Activated T-helper 1 cell treated with Interleukin-2 at 50 U/mL for 16 hours (primary cell): ENCODE measurements at places on chromosomes 11 and 22.

- no peak for DNase-seq
These were observed 1.2 kb downstream of the DNAJC4 start for GRCh38 chr11:64231546-64231945.

- DNase-seq, result no peak
These were observed 24.2 kb downstream of the KREMEN1 start for GRCh38 chr22:29096736-29097669.

GRCh38 chr11:65425105-65425970, 2.7 kb downstream of the NEAT1 start:
- peak; percentile 72 for DNase-seq

- no peak for DNase-seq
These were observed 120.6 kb downstream of the MICAL3 start for GRCh38 chr22:17903564-17904295.

DNA sequence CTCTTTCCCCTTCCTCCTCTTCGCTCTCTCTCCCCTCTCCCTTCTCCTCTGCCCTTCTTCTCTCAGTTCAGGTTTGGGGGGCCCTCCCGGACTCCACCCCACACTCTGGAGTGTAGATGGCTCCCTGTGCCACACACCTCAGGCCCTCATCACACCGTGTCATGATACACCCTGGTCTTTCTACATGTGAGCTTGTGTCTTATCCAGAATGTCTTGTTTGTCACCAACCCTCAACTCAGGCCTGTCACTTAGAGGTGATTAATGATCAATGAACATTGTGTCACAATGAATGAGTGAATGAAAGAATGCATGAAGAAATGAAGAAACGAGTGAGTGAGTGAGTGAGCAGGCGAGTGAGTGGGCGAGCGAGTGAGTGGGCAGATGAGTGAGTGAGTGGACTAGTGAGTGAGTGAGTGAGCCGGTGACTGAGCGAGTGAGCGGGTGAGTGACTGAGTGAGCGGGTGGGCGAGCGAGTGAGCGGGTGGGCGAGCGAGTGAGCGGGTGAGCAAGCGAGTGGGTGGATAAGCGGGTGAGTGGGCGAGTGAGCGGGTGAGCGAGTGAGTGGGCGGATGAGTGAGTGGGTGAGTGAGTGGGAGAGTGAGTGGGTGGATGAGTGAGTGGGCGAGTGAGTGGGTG, 33.8 kb downstream of the CAPN1 start:
- no peak for DNase-seq

GRCh38 chr22:35549328-35549727, 8.7 kb downstream of the RASD2 start:
- DNase-seq, result no peak

DNA sequence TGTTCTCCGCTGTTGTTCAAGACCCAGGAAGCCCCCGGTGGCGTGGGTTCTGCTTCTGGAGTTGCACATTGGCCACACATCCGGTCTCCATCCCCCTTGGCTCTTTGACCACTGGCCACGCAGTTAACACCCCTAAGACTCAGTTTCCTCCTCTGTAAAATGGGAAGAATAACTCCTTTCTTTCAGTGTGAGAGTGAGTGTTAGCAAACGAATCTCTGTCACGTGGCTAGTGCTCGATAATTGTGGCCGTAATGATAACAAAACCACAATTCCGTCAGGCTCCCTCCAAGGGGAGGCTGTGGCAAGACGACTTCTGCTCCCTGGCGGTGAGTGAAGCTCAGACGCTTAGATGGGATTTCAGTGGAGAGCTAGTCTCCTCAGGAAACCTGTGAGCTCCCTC, 315.2 kb upstream of the B3GAT1 start:
- DNase-seq, result no peak

DNA sequence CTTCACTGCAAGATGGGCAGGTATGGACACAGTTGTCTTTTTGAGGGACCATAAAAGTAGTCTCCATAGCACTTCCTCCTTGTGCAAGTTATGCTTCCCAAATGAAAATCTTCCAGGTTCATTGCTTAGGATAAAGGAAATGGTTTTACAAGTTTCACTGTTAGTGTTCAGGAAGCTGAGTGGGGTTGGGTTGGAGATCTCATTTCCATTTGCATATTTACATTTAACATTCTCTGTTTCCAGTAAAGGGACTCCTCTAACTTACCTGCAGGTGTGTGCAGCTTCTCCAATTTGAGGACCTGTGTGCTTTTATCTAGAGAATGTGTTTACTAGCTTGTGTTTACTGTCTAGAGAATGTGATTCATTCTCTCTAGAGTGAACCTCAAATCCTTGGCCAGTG, 141.3 kb upstream of the POU2AF2 start:
- no peak for DNase-seq

DNA sequence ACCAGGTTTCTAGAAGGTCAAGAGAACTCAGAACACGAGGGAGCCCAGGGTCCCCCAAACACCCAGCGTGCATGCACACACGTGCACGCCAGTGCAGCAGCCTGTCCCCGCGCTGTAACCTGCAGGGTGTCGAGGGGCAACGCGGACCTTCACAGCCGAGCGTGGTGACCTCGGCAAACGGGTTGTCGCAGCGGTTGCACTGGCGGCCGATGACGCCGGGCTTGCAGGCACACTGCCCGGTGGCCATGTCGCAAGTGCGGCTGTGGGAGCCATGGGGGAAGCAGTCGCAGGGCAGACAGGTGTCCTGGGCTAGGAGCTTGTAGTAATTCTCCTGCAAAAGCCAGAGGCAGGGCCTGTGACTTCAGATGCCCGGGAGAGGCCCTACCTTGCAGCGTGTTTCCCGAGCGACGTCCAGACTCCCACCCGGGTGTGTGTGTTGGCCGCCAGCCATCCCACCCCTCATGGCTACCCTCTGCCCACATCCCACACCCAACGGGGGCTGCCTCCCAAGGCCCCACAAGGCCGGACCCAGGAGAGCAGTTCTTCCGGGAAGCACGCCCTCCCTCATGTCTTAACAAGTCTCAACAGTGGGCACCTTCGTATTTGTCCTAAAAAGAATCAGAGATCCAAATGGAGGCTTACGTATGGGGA, 56.1 kb downstream of the TRMU start:
- DNase-seq, result no peak

- DNase-seq, result no peak
These were observed 320.0 kb upstream of the LRRC4C start for GRCh38 chr11:41779401-41779960.

GRCh38 chr22:21064917-21065864, 19.4 kb downstream of the LRRC74B start:
- no peak for DNase-seq

DNA sequence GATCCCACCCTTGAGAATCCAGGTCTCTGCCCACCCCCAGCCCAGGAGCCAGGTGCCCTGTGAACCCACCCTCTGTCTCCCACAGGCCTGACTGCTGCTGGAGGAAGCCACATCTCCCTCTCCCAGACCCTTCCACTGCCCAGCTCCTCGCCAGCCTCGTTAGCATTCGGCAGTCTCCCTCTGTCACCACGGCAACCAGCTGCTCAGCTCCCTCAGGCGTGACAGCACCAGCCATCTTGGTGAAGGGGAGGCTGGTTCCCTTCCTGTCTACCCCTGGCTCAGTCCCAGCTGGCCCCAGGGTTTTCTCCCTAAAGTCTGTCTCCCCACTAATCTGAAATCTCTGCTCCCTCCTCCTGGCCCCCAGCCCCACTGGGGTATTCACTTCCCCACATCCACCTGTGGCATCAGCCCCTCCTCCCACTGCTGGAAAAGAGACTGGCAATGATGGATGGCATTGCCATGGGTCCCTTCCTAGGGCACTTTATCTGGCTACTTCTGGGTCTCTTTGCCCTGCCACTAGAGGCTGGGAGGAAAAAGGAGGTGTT, 28.1 kb downstream of the NRXN2 start:
- DNase-seq, result no peak

DNA sequence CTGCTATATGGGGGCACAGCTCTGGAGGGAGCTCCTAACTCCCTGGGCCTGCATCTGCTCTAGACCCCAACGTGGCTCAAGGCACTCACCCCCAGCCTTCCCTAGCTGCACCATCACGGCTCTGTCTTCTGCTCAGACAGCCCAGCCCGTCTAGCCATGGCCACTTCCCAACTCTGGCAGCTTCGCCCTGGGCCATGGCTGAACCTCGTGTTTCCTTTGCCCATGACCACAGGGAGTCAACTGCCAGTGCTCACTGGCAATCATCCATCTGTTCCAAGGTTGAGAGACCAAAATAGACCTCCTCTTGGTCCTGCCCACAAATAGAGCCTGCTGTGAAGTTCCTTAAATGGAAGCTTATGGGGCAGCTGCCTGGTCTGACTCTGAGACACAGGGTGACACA, 5.4 kb downstream of the LMO1 start:
- no peak for DNase-seq

GRCh38 chr11:109885006-109885405, 208.2 kb upstream of the ZC3H12C start:
- no peak for DNase-seq

DNA sequence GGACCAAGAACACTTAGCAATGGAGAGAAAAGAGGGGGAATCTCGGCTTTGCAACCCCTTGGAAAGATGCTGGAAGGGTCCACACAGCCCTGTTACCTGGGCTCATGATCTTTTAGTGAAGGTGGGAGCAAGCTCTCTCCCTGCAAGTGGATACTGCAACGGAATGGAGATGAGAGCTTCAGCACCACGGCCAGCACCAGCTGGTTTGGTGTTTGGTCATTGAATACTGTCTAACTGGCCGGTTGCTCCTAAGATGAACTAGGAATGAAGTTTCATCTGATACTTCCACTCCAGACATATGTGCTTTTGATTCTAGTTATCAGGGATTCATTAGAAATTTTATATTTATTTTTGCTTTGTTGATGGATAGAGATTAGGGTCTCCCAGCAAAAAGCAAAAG, 16.3 kb downstream of the HTR3A start:
- DNase-seq, result no peak

DNA sequence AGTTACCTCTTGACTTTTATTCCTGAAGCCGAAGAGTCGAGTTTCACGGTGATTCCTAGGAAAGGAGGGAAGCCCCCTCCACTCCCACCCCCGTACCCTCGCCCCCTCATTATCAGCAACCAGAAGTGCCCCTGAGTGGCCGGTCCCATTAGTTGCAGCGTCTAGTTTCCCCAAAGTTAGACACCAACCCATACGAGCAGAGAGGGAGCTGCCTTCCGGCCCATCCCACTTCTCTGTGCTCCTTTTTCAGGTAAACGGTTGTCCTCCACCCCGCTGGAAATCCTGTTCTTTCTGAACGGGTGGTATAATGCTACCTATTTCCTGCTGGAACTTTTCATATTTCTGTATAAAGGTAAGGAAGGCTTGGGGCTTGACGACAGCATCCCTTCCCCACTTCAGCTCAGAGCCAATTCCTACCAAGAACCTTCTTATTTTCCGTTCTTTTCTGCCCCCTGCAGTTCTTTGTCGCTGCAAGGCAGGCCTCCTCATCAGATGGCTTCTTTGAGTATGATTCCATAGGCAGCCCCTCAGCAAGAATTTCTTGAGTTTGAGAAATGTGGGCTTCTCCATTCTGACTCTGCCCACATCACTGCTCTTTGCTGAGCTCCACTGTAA, 701 bp downstream of the TMEM216 start:
- DNase-seq, result no peak

- no peak for DNase-seq
These were observed 21.7 kb downstream of the CTTN start for GRCh38 chr11:70420008-70420464.

- DNase-seq, result no peak
These were observed 15.9 kb downstream of the TRIM29 start for GRCh38 chr11:120121914-120122473.

DNA sequence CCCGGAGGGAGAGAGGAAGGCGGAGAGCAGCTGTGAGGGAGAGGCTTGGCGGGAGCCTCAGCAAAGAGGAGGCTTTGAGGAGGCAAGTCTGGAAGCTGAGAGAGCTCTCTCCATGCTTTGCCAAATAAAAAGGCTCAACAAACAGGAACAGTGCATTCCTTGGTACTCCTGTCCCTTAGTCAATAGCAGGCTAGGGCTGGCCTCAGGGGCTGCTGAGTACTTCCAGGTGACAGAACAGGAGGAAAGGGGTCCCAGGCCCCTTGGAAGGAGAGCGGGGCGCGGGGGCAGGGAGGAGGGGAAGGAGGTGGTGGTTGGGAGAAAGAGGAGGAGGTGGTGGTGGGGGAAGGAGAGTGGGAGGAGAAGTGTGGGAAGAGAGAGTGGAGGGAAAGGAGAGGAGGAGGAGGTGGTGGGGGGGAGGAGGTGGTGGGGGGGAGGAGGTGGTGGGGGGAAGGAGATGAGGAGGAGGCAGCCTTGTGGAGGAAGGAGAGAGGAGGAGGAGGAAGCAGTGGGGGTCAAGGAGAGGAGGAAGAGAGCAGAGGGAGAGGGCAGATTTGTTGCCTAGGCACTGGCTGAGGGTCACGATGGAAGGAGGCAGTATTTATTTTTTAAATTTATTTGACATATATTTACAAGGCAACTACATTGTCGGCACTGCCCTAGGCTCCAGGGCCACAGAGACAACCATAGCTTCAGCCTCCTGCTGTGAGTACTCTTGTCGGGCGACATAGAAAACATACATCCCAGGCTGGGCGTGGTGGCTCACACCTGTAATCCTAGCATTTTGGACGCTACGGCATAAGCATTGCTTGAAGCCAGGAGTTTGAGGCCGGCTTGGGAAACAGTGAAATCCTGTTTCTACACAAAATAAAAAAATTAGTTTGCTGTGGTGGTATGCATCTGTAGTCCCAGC, 74.2 kb upstream of the ZBED5 start:
- DNase-seq, result no peak

GRCh38 chr11:75388386-75389275, 10.7 kb upstream of the RPS3 start:
- peak; percentile 51 for DNase-seq

DNA sequence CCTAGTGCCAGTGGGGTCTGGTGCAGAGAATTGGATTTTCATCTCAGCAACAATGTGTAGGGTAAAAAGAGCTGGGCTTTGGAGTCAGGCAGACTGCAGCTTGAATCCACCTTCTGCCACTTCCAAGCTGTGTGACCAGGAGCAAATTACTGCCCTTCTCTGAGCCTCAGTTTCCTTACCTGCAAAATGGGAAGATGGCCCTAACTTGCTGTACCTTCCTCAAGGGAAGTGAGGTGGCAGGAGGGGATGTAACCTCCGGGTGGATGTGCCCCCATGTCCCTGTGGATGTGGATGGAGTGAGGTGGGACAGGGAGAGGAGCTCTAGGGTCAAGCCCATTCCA, 90.9 kb downstream of the CACNA1I start:
- no peak for DNase-seq

- no peak for DNase-seq
These were observed 20.3 kb downstream of the WNT11 start for GRCh38 chr11:76185931-76186401.

- no peak for DNase-seq
These were observed 5.5 kb downstream of the CAPN1 start for GRCh38 chr11:65187146-65187675.

- DNase-seq, result no peak
These were observed 28.8 kb upstream of the RRM1 start for GRCh38 chr11:4065601-4066377.

- DNase-seq, result no peak
These were observed 921 bp downstream of the CCDC116 start for GRCh38 chr22:21633481-21633880.

DNA sequence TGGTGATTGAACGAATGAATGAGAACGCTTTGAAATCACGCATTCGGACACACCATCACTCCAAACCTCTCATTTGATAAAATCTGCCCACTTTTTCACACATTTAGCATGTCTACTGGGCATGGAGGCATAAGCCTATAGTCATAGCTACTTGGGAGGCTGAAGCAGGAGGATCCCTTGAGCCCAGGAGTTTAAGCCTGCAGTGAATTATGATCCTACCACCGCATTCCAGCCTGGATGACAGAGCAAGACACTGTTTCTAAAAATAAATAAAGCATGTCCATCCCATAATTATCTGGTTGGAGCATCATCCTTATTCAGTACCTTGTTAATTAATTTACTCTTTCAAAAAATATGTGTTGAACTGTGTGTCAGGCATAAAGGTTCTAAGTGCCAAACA, 3.3 kb upstream of the PICALM start:
- DNase-seq, result no peak

- no peak for DNase-seq
These were observed 95.9 kb downstream of the FBXO7 start for GRCh38 chr22:32570501-32570900.
